ENCODE measurements at places on chromosomes 1 and 21.

DNA sequence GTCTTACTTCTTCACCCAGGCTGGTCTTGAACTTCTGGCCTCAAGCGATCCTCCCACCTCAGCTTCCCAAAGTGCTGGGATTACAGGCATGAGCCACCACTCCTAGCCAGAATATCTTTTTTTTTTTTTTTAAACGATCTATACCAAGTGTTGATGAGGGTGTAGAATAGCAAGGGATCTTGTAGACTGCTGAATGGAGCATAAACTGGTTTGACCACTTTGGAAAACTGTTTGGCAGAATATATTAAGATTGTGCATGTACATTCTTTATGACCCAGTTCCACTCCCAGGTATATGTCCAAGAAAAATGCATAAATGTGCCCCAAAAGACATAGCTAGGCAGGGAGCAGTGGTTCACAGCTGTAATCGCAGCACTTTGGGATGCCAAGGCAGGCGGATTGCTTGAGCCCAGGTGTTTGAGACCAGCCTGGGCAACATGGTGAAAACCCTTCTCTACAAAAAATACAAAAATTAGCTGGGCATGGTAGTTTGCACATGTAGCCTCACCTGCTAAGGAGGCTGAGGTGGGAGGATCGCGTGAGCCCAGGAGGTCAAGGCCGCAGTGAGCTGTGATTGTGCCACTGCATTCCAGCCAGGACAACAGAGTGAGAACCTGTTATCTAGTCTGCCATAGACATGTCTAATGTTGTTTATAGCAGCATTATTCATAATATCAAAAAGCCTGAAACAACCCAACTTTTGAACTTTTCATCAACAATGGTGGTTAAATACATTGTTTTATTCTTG lies 184.0 kb downstream of the VPS13D start:
- DNase-seq: no peak

- no peak for DNase-seq
These were observed 61.2 kb downstream of the EYA3 start for GRCh38 chr1:28027238-28027637.

GRCh38 chr21:27572696-27573095 lies 605.8 kb upstream of the ADAMTS5 start:
- DNase-seq: no peak

DNA sequence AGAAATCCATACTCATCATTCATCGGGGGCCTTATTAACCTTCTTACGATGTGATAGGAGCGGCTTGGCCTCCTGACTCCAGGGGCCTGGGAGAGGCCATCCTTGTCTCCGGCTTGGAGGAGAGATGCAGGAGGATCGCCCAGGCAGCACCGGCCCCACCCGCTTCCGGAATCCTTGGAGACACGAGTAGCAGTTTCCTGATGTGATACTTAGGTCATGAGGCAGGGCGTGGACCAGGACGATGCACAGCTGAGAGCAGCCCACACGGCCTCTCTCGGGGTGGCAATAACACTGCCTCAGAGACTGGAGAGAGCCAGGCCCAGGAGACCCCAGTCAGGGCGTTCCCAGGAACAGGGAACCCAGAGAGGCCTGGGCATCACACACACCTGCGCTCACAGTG lies 163.6 kb upstream of the ARHGEF16 start:
- DNase-seq: no peak

- DNase-seq: no peak
These were observed 88.5 kb downstream of the NPHP4 start for GRCh38 chr1:5903680-5904079.

- DNase-seq: no peak
These were observed 97.0 kb upstream of the DPH5 start for GRCh38 chr1:101122452-101123166.

GRCh38 chr1:1128454-1129139 lies 12.7 kb upstream of the C1orf159 start:
- no peak for DNase-seq

DNA sequence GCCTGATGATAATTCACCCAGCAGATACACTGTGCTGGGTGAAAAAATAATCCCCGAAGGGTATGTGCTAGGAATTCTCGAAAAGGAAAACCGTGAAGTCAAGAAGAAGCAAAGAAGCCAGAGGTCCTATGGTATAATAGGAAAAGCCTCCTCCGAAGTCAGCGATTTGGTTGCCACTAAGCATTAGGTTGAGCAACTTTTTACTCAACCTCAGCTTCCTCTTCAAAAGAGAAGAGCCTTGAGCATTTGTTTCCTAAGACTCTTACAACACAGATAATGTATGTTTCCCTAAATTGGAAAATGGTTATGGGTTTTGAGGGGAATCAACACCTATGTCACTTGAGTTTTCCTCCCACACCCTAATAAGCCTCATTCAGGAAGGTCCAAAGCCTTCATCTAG lies 21.3 kb upstream of the MNDA start:
- no peak for DNase-seq

DNA sequence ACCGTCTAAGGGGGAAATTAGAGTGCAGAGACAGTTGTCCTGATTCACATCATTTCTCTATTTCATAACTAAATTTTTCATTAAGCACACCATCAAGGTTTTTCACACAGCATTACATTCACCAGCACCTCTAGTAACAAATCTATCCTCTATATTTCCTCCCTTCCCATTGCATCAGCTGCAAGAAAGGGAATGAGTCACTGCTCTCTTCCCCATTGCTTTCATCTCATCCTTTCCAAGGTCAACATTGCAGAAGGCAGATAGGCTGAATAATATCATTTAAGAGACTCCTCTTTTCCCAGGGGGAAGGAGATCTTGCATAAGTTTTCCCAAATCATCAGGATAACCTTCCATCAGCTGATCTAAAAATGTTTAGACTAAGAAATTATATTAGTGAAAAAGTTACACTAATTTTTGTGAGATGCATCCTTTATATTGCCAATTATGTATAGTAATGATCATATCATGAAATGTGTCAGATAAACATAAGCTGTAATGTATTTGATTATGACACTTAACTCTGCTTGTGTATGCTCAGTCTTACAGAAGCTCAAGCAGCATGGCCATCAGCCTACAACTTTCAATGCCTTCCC lies 4.3 kb downstream of the INTS7 start:
- DNase-seq: no peak

GRCh38 chr1:179824265-179824664 lies 53.3 kb downstream of the TOR1AIP2 start:
- no peak for DNase-seq

- DNase-seq: no peak
These were observed 282.7 kb downstream of the KIF26B start for GRCh38 chr1:245437369-245438062.

- DNase-seq: no peak
These were observed 1.6 kb downstream of the CLEC20A start for GRCh38 chr1:178495158-178495557.

- no peak for DNase-seq
These were observed 54.9 kb upstream of the CRB1 start for GRCh38 chr1:197213193-197213592.

DNA sequence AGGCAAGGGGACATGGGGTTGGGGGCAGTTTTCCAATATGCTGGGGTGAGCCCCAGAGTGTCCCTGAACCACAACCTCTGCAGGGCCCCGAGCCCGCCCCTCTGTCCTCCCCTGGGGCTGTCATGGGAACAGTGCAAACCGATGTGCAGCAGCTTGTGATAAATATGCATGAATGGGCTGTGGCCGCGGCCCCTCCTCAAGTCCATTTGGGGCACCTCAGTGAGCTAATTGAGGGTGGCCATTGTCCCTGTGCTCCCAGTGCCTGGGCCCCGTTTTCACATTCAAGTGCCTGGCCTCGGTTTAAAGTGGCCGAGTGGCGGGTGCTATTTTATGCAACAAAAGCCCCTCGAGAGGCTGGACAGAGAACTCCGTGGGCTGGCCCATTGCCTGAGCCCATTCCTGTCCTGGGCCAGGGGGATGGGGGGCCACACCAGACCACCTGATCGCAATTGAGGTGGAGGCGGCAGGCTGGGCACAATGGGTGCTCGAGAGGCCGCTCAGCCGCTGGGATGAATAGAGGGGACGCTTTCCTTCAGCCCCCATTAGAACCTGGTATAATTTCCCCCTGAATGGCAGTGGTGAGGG lies 193.7 kb downstream of the FOXD2 start:
- DNase-seq: no peak

GRCh38 chr1:57209495-57209894 lies 214.4 kb downstream of the DAB1 start:
- DNase-seq: no peak

- DNase-seq: no peak
These were observed 178.1 kb downstream of the NTNG1 start for GRCh38 chr1:107318932-107319331.
